Kidney glomerular epithelial cell (primary cell): ENCODE measurements at places on chromosomes 3 and 15.

- DNase-seq = peak; percentile 16
Measured at GRCh38 chr3:24548278-24548677, 53.6 kb upstream of the THRB start.

DNA sequence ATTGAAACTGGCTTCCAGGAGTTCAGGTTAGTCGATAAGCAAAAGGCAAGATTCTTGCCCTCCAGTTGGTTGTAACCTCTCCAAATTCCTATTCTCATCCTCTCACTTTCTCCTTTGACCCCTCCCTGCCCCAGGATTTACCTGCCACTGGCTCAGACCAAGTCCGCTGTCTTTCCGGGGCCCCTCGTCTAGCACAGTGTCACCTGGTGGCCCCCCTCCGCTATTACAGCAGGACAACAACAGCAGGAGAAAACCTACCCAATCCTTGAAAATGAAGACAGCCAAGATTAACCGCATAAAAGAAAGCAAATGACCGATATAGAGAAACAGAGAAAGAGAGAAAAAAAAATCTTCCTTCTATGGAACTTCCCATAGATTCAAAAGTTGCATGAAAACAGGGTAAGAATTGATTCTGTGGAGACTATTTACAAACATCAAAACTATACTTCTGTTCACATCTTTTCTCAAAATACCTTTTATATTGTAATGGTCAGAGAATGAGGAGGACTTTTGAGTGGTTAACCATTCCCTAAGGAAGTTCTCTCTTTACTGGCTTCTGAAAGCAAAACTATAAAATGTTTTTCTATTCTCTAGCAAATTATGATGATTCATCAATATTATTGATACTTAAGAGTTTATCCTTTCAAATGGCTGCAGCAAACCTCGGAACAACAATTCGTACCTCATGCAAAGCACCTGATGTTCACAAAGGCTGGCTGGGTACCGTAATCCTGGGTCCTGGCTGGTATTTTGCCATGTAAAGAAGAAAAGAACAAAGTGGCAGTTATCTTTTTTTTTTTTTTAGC is 10.0 kb upstream of the ST8SIA2 start:
- DNase-seq = no peak

- no peak for DNase-seq
Measured at GRCh38 chr15:39357480-39358268, 223.2 kb upstream of the THBS1 start.

GRCh38 chr3:24483873-24484272 is 10.8 kb downstream of the THRB start:
- no peak for DNase-seq

GRCh38 chr3:59580996-59581395 is 531.2 kb upstream of the CFAP20DC start:
- DNase-seq = no peak

DNA sequence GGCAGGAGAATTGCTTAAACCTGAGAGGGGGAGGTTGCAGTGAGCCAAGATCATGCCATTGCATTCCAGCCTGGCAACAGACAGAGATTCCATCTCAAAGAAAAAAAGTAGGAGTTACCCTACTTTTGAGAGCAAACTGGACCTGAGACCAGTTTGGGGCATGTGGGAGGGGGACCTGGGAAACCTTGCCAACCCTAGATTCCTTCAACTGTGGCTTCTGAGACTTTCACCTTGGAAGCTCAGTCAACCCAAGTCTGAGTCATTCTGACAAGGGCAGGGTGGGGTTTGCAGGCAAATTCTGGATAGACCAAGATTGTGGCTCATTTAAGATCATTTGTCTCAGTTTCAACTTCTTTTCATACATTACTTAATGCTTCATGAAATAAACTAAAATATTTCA is 23.8 kb upstream of the SIAH2 start:
- peak; percentile 16 for DNase-seq

GRCh38 chr3:43178891-43179366 is 73.0 kb upstream of the POMGNT2 start:
- no peak for DNase-seq

- no peak for DNase-seq
Measured at GRCh38 chr3:114447950-114448479, 154.2 kb downstream of the TIGIT start.

DNA sequence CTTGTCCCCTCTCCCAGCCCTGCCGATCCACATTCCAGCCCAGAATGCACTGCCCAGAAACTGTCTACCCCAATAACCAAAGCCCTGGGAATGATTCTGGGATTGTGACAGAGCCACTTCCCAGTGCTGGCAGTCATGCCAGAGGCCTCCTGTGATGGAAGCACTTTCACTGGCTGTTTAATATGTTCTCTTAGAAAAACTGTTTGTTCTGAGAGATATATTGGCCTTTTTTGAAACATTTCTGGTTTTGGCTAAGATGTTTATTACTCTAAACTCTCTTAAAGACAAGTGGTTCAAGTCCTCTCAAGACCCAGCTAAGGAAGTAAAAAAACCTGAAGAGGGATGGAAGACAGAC is 74.0 kb upstream of the HACD2 start:
- DNase-seq = no peak

DNA sequence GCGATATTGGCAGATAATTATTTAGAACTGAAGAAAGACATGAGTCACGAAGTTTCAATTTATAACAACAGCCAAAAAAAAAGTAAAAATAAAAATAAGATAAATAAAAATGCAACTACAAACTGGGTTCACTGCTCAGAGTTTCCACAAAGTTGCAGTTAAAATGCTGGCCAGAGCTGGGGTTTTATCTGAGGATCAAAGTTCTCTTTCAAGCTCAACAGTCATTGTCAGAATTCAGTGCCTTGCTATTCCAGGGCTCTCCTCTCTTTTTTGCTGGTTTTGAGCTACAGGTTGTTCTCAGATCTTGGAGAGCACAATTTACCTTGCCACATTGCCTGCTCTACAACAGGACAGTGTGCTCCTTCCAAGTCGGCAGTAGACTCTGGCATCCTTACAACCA is 60.1 kb downstream of the PYDC2 start:
- DNase-seq = no peak

- no peak for DNase-seq
Measured at GRCh38 chr15:45414215-45414885, 36.0 kb upstream of the GATM start.

DNA sequence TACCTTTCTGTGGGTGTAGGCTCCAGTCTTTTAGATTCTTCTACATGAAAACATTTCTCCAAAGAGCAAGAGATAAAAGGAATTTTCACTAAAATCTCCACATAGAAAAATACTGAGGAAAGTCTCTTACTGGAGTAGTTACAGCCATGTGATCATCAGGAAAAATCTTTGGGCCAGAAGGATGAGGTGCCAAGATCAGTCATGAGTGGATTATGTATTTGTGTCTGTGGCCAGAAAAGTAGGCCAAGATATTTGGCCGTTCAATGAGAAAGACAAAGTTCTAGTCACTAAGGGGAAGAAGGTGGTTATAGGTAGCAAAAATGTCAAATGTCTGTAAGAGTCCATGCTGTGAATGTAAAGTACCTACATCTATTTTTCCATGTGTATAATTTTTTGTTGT is 339.3 kb downstream of the NSUN3 start:
- DNase-seq = no peak

- no peak for DNase-seq
Measured at GRCh38 chr15:55319537-55320237, 665 bp downstream of the PIGB start.

DNA sequence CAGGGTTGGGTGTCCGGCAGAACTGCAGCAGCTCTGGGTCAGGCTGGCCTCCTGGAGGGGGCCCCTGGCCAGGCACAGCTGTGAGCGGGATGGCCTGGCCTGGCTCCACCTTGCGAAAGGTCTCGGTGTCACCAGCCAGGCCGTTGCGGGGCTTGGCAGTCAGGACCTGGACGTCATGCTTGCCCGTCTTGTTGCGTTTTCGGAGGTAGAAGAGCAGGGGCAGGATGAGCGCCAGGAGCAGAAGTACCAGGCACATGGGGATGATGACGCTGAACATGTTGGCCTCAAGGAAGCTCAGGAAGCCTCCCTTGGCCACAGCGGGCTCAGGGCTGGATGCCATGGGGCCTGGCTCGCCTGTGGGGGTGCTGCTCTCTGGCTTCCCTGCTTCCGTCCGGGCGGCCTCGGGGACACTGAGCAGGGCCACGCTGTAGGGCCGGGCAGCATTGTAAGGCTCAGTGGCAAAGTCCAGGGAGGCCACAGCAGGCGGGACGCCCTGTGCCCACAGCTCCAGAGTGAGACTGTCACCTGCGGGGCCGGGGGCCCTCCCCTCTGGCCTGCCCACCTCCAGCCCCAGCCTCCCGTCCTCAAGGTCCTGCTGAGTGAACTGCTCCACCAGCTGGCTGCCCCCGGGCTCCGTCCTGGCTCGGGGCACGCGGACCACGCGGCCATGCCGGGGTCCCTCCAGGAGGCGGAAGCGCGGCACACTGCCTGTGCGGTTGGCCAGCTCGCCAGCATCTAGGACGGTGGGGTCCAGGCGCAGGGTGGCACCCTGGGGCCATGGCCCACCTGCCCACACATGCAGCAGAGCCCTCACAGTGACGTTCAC is 28.1 kb downstream of the SNX33 start:
- no peak for DNase-seq
